ENCODE measurements at places on chromosomes 12 and 14.

DNA sequence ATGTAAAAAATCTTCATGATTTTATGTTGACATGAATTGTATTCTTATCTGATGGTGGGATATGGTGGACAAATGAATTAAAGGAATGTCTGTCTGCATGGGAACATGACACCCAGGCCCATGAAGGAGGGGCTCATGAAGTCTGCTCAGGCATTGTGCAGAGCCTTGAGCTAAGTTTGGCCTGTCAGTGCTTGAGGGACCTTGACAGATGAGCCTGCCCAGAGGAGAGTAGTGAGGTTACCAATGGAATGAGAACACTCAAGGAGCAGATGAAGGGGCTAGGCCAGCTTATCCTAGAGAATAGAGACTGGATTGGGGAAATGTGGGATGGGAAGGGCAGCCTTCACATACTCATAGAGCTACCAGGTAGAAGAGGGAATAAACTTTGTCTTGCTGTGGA is 68.8 kb downstream of the TMX1 start:
- no peak for DNase-seq

GRCh38 chr14:52607061-52607460 is 54.4 kb downstream of the GPR137C start:
- no peak for DNase-seq

DNA sequence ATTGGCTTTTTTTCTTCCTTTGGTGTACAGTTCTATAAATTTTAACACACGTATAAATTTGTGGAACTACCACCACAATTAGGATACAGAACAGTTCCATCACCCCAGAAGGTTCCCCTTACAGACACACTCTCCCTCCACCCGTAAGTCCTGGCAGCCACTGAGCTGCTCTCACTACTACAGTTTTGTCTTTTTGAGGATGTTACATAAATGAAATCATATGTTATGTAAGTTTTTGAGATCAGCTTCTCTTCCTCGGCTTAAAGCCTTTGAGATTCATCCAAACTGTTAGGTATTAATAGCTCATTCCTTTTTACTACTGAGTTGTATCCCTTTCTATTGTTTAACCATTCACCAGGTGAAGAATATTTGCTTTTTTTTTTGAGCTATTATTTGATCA is 74.3 kb upstream of the SLC24A4 start:
- no peak for DNase-seq

- DNase-seq: no peak
Observed at GRCh38 chr12:129750421-129750820, 153.4 kb downstream of the TMEM132D start.

GRCh38 chr14:45905672-45906071 is 652.7 kb upstream of the MIS18BP1 start:
- no peak for DNase-seq

GRCh38 chr14:91912035-91912434 is 35.5 kb downstream of the FBLN5 start:
- DNase-seq: no peak

All from PC-3 (cell line).